CD4-positive, alpha-beta T cell treated with Interleukin-4 for 1 hour (primary cell): ENCODE measurements at places on chromosomes 7 and 10.

GRCh38 chr7:7959979-7960670 is 8.5 kb upstream of the GLCCI1 start:
- no peak for DNase-seq

GRCh38 chr10:109933984-109934565 is 10.8 kb upstream of the XPNPEP1 start:
- DNase-seq: peak; percentile 56

GRCh38 chr7:92496876-92497275 is 19.1 kb upstream of the ERVW-1 start:
- DNase-seq: no peak

DNA sequence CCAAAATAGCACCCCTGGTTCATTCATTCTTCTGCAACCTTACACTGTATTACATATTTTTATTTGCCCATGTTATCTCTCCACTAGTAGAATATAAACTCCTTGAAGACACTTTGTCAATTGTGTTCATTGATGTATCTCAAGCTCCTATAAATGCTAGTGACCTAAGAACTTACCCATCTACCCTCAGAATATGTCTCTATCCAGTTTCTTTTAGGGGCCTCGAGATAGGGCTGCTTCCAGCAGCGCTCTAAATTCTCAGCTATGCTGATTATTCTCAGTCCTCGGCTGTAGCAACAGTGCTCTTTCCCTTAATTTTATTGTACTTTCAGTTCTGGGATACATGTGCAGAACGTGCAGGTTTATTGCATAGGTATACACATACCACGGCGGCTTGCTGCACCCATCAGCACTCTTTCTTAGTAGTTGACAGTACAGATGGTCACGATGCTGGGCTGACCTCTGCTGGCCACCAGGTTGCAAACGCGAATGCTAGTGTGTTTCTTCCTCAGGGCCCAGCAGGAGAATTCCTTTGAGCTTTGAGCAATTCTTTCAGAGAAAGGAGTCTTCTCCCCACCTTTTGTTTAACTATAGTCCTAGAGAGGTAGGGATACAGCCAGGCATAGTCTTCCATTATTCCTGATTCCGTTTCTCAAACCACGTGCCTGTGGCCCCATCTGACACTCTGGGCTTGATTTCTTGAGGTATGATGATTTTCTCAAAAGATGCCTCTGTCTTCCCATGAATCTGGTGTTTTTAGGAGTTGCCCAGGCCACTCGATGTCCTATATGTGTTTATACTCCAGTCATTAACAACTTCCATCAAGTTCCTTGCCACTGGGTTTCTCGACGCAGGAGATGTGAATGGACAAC is 49.1 kb upstream of the CDC14C start:
- DNase-seq: no peak

- DNase-seq: no peak
Measured at GRCh38 chr10:123527151-123527550, 139.0 kb upstream of the GPR26 start.

- DNase-seq: no peak
Measured at GRCh38 chr10:34153663-34154382, 661.3 kb downstream of the PARD3 start.
